ENCODE measurements at places on chromosomes 16 and 17.
A peak's percentile ranks its signal among the peaks of the same experiment; 100 is the strongest.

DNA sequence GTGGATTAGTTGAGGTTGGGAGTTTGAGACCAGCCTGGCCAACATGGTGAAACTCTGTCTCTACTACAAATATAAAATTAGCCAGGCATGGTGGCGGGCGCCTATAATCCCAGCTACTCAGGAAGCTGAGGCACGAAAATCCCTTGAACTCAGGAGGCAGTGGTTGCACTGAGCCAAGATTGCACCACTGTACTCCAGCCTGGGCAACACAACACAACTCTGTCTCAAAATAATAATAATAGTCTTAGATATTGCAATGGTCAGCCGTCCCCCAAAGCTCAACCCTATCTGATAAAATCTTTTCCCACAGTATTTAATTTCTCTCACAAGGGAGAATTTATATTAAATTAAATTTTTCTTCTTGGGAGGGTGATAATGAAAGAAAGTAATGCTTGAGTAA, 169.6 kb downstream of the XYLT1 start:
- H3K4me3 ChIP-seq = no peak overlapping the region
- no peak for DNase-seq
- H3K27me3 ChIP-seq = no peaks in the 10 kb centered on the region
- H3K36me3 ChIP-seq = no peaks in the 10 kb centered on the region
- no peak overlapping the region for H3K27ac ChIP-seq

DNA sequence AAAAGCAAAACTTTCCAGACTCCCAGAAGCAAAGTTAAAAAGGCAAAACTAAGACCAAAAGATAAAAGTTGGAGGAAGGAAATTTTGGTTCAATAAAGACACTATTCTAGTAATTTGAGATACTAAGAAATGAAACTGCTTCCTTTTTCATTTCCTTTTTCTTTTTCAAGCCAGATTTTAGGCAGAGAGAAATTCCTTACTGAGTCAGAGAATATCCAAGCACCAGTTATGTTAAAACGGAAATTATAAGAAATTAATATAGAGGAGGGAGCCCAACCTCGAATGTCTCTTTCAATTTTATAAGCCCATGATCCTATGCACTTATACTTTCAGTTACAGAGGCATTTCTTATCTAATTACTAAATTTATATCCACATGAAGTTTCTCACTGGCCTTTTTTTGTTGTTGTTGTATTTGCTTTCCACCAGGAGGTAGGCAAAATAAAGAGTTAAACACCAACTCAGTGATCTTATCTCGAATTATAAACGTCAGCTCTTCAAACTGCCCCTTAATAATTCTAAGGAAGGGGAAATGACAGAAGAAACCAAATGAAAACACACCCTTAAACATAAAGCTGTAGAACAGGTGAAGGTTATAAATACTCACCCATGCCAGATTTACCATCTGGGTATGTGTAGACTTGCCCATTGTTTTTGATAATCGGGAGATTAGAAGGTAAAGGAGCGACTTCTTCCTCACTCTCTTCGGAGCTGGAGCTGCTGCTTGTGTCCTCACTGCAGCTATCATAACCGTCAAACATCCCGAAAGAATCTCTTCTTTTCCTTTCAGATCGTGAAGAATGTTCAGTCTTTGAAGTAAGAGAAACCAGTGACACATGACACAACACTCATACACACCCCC, 35.2 kb downstream of the MBTD1 start:
- H3K27ac ChIP-seq = no peak overlapping the region
- no peaks in the 10 kb centered on the region for H3K27me3 ChIP-seq
- H3K36me3 ChIP-seq = peaks cover 44% of the 10 kb centered on the region

DNA sequence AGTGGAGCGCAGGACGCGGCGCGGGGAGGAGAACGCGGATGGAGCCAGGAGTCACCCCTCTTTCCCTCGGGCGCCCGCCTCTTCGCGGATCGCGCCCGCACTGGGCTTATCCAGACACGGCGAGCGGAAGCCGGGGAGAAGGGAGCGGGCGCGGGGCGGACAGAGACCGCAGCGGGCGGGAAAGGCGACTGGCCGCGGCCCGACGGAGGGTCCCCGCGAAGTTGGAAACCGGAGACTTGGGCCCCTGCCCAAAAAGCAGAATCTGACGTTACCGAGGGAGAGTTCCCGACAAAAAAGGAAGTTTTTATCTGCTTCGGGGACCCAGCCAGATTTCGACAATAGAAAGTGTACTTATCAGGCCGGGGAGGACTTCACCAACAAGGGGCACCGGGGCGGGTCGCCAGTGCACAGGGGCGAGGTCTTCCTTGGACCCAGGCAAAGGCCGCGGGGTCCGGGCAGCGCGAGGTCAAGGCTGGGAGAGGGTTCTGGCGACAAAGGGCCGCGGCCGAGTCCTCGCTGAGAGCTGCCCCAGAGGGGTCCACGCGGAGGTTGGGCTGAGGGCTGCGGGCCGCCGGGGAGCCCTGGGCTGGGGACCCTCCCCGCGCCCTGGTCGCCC, 519 bp downstream of the ST6GALNAC2 start:
- H3K36me3 ChIP-seq = no peaks in the 10 kb centered on the region
- H3K4me1 ChIP-seq = peaks cover 23% of the 10 kb centered on the region
- peak; percentile 63 for DNase-seq
- peak overlapping the region; percentile 58 for H3K4me3 ChIP-seq
- H3K27ac ChIP-seq = peak overlapping the region; percentile 67

DNA sequence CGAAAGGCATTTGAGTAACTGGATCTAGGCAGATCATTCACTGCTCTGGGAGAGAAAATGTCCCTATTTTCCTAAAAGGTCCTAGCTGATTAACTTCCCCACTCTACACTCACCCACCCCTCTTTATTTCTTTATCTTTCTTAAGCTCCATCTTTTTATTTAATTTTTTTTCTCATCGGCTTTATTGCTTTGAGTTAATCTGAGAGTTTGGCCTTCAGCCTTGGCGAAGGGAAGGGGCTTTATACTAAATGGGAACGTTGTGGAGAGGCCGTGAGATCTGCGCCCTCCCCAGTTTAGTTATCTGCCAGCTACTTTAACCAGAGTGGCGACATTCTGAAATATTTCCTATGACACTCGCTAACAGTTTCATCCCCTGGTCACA, 882 bp upstream of the TOX3 start:
- peaks cover 31% of the 10 kb centered on the region for H3K27me3 ChIP-seq
- no peaks in the 10 kb centered on the region for H3K4me1 ChIP-seq
- H3K27ac ChIP-seq = no peak overlapping the region
- H3K36me3 ChIP-seq = no peaks in the 10 kb centered on the region

GRCh38 chr17:76924345-76925342, 56.4 kb downstream of the MGAT5B start:
- DNase-seq = no peak
- no peak overlapping the region for H3K4me3 ChIP-seq
- no peaks in the 10 kb centered on the region for H3K36me3 ChIP-seq
- peaks cover 42% of the 10 kb centered on the region for H3K27me3 ChIP-seq

Data from sigmoid colon (tissue), 7 donors.